CD8-positive, alpha-beta memory T cell (primary cell): ENCODE measurements at places on chromosomes 11 and 22. TPM values are rescaled to one million over a fixed set of nuclear protein-coding genes. Genes with fewer than 3 reads are reported as not detected.

GRCh38 chr11:84686716-84687115 lies 940.4 kb downstream of the DLG2 start:
- no peak overlapping the region for H3K4me3 ChIP-seq
- H3K36me3 ChIP-seq, result no peaks in the 10 kb centered on the region
- no peak for DNase-seq
- H3K27me3 ChIP-seq, result no peaks in the 10 kb centered on the region
- no peak overlapping the region for H3K27ac ChIP-seq
- H3K4me1 ChIP-seq, result no peaks in the 10 kb centered on the region

Gene TMA7B
- total RNA-seq, result 2.0 TPM

DNA sequence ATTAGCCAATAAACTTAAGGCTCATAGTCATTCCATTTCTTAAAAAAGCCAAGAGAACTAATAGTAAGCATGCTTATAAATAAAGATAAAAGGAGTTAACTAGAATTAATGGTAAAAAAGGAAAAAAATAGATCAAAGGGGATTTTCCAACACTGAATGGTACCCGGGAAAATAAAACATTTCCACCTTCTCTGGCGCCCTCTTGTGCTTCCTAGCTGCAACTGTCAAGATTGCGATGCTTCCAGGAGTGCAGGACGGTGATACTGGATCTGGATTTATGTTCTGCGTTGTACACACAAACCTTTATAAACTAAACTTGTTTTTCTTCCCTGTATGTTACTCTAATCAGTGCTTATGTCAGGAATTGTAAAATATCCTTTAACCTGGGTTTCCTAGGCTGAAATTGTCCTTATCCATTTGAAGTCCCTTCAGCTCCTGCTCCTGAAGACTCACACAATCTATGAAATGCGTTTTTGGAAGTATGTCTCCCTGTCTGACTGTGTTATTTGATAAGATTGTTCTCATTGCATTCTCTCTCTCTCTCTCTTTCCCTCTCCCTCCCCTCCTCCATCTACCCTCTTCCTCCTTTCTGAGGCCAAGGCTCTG lies 9.6 kb upstream of the HTATIP2 start:
- no peak overlapping the region for H3K4me3 ChIP-seq
- no peaks in the 10 kb centered on the region for H3K4me1 ChIP-seq
- H3K36me3 ChIP-seq, result no peaks in the 10 kb centered on the region
- H3K27me3 ChIP-seq, result no peaks in the 10 kb centered on the region
- no peak for DNase-seq

DNA sequence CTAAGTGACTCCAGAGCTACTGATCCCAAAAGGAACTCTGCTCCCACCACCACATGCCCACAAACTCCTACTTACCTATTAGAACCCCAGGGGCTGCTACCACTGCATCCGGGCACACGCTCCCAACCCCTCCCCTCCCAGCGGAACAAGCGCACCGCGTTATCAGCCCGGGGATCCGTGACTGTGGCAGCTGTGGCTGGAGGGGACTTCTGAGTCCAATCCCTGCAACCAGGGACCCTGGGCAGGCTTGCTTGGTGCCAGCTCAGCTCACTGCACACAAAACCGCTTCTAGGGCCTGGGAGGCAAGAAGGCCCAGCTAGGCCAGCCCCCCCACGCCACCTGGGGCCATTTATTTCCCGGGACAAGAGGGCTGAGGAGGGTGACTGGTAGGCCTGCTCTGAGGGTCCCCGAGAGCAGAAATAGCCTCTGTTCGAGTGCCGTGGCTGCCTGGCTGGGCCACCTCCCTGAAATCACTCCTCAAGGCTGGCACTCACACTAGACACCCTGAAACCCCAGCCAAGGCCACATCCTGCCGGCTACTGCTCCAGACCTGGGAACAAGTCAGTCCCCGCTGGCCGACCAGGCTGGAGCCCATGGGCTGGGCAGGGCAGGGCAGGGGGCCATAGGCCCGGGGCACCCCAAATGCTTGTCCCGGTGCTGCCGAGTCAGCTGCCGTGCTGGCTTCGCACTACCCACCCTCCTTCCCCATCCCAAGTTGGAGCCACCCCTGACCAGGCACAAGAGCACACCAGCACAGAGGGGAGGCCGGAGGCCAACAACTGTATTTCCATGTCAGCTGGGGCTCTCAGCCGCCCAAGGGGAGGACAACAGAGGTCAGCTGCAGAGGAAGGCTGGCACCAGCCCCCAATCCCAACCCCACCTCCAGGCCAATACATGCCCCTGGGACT lies 1.9 kb upstream of the IFITM10 start:
- no peak overlapping the region for H3K27ac ChIP-seq
- no peak overlapping the region for H3K4me3 ChIP-seq
- H3K4me1 ChIP-seq, result peaks cover 46% of the 10 kb centered on the region
- H3K36me3 ChIP-seq, result no peaks in the 10 kb centered on the region
- DNase-seq, result no peak

DNA sequence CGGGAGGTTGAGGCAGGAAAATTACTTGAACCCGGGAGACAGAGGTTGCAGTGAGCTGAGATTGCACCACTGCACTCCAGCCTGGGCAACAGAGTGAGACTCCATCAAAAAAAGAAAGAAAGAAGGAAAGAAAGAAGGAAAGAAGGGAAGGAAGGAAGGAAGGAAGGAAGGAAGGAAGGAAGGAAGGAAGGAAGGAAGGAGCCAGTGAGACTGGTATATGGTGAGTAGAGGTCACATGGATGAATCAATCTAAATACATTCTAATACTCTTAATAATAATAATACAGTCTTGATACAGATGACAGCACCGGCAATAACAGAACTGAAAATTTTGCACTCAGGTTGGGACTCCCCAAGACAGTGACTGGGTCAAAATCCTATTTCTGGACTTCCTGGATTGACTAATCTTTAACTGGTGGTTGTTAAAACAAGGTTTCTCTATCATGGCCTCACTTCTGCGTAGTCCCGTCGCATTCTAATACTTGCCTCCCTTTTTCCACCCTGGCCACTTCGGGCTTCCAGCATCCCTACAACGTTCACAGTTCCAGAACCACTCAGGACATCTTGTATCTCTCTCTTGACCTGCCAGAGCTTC lies 53.5 kb upstream of the EIF3M start:
- H3K27ac ChIP-seq, result no peak overlapping the region
- H3K4me3 ChIP-seq, result no peak overlapping the region
- H3K36me3 ChIP-seq, result no peaks in the 10 kb centered on the region
- no peaks in the 10 kb centered on the region for H3K4me1 ChIP-seq

- no peaks in the 10 kb centered on the region for H3K27me3 ChIP-seq
- no peak for DNase-seq
- H3K27ac ChIP-seq, result no peak overlapping the region
- no peak overlapping the region for H3K4me3 ChIP-seq
- H3K36me3 ChIP-seq, result no peaks in the 10 kb centered on the region
These were observed 261.5 kb downstream of the LARGE1 start for GRCh38 chr22:33658775-33659174.
